ENCODE measurements at places on chromosomes 13 and 19. TPM values are rescaled to one million over a fixed set of nuclear protein-coding genes. Genes with fewer than 3 reads are reported as not detected.
A peak's percentile ranks its signal among the peaks of the same experiment; 100 is the strongest.

- no peak for DNase-seq
Observed at GRCh38 chr13:44219577-44220548, 153.8 kb upstream of the SERP2 start.

DNA sequence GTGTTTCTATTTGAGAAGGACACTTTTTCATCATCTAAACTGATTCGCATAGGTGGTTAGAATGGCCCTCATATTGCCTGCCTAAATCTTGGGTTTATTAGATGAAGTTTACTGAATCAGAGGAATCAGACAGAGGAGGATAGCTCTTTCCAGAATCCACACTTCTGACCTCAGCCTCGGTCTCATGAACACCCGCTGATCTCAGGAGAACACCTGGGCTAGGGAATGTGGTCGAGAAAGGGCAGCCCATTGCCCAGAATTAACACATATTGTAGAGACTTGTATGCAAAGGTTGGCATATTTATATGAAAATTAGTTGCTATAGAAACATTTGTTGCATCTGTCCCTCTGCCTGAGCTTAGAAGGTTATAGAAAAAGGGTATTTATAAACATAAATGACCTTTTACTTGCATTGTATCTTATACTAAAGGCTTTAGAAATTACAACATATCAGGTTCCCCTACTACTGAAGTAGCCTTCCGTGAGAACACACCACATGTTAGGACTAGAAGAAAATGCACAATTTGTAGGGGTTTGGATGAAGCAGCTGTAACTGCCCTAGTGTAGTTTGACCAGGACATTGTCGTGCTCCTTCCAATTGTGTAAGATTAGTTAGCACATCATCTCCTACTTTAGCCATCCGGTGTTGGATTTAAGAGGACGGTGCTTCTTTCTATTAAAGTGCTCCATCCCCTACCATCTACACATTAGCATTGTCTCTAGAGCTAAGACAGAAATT lies 103.8 kb downstream of the TNFRSF19 start:
- no peak for DNase-seq

DNA sequence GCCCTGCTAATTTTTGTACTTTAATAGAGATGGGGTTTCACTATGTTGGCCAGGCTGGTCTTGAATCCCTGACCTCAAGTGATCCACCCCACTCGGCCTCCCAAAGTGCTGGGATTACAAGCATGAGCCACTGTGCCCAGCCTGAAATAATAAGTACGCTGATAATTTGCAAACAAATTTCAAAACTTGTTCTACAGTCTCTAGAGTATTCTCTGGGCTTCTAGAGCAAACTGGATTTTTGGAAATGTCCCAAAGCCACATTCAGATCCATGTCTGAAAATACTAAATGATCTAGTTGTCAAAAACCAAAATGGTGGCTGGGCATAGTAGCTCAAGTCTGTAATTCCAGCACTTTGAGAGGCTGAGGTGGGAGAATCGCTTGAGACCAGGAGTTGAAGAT lies 39.9 kb upstream of the PSPC1 start:
- DNase-seq = no peak

DNA sequence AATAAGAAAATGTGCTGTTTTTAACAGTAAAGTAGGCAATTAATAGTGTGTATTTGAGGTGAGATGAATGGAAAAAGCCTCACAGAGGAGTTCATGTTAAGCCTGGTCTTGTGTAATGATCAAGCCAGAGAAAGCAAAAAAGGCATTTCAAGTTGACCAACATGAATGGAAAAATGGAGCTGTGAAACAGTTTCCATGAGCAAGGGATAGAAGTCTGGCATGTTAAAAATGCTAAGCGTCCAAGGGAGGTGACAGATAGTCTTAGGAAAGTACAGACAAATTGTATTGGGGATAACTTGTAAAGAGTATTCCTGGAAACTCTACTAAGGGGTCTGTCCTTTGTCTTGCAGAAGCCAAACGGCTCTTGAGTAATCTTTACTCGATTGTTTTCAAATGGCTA lies 506.8 kb upstream of the ATXN8OS start:
- no peak for DNase-seq

Gene NOVA2
- total RNA-seq = 0.64 TPM

GRCh38 chr13:78410164-78410563 lies 193.2 kb downstream of the POU4F1 start:
- no peak for DNase-seq

GRCh38 chr13:51282322-51282721 lies 57.2 kb upstream of the SERPINE3 start:
- DNase-seq = peak; percentile 44

GRCh38 chr19:1671716-1672037 lies 19.3 kb upstream of the TCF3 start:
- no peak for DNase-seq

Gene NLRP5
- total RNA-seq = not detected

GRCh38 chr13:48626726-48627451 lies 26.8 kb upstream of the CYSLTR2 start:
- DNase-seq = no peak

DNA sequence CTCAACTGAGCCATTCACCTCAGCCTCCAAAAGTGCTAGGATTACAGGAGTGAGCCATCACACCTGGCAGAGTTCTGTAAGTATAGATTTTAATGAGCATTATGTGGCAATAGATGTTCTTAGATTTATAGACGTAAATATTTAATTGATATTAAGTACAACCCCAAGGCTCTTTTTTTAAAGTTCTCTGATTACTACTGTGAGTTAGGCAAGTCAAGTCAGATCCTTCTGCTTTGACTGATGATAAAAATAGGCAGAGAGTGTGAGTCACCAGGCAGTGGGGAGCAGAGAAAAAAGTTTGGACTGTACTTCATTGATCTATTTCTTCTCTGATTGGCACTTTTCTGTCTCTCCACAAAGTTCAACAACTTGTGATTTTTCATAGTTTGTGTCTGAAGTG lies 1379.9 kb downstream of the UQCRFS1 start:
- no peak for DNase-seq

- no peak for DNase-seq
Observed at GRCh38 chr19:12695997-12696365, 450 bp downstream of the FBXW9 start.

DNA sequence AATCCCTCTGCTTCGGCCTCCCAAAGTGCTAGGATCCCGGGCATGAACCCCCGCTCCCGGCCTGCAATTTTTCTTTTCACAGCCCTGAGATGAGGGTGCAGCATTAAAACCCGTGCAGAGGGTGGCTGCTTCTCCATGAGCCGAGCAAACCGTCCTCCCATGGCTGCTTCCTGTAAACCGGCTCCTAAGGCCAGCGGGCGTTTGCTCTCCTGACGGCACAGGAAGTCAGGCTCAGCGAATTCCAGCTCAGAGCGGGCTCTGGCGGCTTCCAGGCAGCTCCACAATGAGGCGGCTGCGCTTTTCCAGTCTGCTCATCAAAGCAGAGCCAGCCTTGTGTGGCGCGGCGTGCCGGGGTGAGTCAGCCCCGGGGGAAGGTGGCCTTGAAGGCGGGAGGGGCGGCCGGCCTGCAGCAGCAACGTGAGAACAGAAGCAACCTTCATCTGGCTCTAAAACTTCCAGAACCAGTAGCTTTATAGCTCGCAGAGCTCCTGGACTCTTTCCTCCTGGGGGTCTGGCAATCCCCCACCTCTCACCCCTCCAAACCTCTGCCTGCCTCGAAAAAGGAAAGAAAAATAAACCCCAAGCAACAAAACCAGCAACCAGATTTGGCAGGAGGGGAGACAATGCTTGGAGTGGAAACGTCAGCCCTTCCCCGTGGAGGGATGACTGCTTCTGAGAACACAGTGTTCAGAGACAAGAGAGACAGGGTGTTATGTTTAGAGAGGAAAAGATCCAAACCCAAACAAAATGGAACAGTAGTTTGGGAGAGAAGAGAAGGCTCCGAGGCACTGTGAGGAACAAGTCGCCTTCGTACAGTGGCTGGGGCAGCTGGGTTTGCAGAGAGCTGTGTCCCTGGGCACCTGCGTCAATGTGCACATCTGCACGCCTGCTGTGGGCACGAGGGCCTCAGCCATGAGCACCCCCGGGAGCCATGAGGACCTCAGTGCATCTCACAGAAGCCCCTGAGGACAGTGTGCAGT lies 67.8 kb downstream of the GADD45B start:
- peak; percentile 97 for DNase-seq

Gene HMGB1
- 557 TPM for total RNA-seq

Gene CDX2
- total RNA-seq = not detected

DNA sequence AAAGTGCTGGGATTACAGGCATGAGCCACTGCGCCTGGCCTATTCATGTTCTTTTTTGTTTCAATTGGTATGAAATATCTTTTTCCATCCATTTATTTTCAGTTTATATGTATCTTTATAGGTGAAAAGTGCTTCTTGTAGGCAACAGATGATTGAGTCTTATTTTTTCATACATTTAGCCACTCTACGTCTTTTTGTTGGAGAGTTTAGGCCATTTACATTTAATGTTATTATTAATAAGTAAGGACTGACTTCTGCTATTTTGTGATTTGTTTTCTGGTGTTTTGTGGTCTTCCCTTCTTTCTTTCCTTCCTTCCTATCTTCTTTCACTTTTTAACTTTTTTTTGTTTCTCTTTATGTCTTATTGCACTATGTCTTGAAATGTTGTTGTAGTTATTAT lies 16.7 kb upstream of the KBTBD7 start:
- no peak for DNase-seq

GRCh38 chr19:11044431-11044830 lies 44.8 kb upstream of the LDLR start:
- no peak for DNase-seq

- DNase-seq = no peak
Observed at GRCh38 chr13:49985129-49985528, 11.7 kb upstream of the TRIM13 start.

DNA sequence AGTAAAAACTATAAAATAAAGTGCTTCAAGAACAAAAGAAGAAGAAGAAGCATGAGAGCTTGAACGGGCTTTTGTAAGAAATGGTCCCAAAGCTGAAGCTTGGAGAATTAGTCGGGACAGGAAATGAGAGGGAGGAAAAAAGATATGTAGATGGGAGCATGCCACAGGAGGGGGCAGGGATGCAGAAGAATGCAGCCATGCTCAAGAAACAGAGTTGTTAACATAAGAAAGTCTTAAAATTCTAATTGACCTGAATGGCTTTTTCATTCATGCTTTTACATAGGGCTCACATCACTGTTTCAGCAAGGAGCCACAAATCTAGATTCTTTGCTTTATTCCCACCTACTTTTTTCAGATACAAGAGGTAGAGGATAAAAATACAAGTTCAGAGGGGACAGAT lies 27.7 kb upstream of the NBEA start:
- DNase-seq = peak; percentile 76

DNA sequence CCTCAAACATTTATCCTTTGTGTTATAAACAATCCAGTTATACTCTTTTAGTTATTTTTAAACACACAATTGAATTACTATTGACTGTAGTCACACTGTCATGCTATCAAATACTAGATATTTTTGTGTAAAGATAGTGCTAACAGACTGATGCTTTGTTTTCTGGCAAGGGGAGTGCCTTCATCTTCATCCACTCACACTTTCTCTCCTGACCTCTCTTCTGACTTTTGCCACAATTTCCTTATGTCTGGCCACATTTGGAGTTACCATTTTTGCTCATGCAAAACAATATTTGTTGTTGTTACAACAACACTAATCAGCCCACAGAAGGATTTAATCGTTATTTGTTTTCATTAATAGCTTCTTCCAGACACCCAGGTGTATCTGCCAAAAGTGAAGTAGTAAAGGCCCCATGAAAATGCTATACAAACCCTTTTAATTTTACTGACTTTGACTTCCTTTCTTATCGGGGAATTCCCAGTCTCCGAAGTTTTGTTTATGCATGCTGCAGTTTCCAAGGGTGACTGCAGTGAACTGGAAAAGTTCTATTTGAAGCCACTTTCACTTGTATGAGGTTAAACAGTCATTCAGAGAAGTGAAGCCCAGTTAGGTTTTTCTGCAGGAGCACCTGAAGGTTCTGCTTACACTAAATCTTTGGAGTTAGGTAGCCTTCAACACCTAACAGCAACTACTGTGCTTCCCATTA lies 66.1 kb upstream of the FRY start:
- DNase-seq = no peak

DNA sequence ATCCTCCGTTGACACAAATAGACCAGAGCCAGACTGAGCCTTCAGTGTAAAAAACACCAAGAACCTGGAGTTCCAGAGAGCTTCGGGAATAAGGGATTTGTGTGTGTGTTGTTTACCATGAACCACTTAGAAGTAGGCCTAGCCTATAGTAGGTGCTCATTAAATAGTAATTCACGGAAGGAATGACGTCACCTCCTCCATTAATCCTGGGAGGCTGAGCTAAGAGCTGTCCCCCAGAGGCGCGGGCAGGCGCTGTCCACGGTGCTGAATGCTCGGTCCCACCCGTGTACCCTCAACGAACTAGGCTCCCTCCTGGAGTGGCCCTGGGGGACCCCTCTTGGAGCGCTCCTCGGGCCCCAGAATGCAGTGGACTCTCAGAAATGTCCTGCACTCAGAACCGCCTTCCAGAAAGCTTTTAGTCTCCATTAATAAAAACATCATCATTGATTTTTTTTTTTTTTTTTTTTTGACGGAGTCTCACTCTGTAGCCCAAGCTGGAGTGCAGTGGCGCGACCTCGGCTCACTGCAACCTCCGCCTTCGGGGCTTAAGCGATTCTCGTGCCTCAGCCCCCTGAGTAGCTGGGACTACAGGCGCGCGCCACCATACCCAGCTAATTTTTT lies 6.5 kb downstream of the UNC13A start:
- peak; percentile 89 for DNase-seq

All from endodermal cell (in vitro differentiated cells).